ENCODE measurements at places on chromosomes 11 and 22.
A peak's percentile ranks its signal among the peaks of the same experiment; 100 is the strongest.

DNA sequence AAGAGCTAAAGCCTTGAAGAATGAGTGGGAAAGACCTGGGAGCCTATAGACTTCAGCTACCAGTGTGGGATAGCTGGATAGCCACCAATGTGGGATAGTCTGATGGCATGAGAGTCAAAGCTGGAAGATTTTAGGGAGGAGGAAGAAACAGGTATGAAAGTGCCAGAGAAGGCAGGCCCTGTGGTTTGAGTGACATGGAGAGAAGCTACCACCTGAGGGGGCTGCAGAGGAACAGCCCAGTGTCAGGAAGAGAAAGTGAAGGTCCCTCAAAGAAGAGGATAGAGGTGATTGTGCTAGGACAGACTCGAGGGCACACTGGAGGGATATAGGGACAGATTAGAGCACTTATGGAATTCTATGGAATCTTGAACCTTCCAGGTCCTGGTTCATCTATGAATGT is 23.1 kb upstream of the PAX6 start:
- no peak for DNase-seq

DNA sequence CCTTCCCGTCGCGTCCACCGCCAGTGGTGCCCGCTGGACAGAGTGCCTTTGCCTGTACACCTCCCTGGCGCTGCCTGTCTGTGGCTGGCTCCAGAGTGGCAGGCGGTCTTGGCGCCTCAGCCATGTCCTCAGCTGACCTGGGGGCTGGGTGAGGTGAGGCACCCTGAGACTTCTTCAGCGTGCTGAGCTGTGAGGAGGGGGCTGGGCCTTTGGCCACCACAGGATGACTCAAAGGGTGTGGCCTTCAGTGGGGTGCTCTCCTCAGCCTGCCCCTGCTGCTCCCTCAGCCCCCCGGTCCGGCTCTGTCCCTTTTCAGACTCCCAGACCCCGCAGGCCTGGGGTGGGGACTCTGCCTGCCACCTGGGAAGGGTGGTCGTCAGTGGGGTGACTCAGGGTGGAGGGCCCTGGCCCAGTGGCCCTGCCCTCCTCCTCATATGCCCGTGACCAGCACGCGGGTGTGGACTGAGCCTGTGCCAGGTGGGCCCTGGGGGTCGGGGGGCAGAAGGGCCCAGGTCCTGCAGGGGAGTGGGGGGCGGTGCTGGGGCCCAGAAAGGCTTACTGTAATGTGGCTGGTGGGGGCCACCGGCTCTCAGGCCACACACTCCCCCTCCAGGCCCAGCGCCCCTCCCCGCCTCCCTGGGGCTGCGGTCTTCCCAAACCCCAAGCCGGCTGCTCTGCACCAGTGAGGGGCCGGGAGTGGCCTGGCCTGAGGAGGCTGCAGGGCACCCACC is 15.9 kb downstream of the CRELD2 start:
- peak; percentile 65 for DNase-seq

GRCh38 chr11:28922386-28922981 is 814.3 kb downstream of the METTL15 start:
- no peak for DNase-seq

GRCh38 chr11:128854841-128855240 is 12.3 kb downstream of the KCNJ1 start:
- DNase-seq = no peak

DNA sequence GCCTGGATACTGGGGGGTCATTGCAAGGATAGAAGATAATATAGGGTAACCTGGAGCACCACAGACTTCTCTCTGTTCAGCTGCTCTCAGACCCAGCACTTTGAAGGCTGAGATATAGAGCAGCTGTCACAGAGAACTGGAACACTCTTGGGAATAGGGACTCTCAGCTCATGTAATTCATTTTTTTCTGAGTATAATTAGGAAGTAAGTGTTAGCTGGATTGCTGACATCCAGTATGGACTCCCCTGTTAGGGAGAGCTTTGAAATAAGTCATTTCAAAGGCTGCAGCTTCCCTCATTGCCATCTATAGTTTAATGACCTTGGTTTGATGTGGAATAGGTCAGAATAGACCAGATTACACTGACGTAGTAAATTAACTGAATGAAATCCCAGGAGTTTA is 120.8 kb upstream of the POU2AF2 start:
- no peak for DNase-seq

GRCh38 chr11:122879785-122880184 is 2.8 kb upstream of the JHY start:
- no peak for DNase-seq

- no peak for DNase-seq
Observed at GRCh38 chr11:69053169-69053477, 4.4 kb downstream of the TPCN2 start.

- DNase-seq = no peak
Observed at GRCh38 chr11:119012629-119013170, 5.4 kb downstream of the RPS25 start.

- DNase-seq = no peak
Observed at GRCh38 chr22:32758866-32759385, 42.6 kb upstream of the TIMP3 start.

DNA sequence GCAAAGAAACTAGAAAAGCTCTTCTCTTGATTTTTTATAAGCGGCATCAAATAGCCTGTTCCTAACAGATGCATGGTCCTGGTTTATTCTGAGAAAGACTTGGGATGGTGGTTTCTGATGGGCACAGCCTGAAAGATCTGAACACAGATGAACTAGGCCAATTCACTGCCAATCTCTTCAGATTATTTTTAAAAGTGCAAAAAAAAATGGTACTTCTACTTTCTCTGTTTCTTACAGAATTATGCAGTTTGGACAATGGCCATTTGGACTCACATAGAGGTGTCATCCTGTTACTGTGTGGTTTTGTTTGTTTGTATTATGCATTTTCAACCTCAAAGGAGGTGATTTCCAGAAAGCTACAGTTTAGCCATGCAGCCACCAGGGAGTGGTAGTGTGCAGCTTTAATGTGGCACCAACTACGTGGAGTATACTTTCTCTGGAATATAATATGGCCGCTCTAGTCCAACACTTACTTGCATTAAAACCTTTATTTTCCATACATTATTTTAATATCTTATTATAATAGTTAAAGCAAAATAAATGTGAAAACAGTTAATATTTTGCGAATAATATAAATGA is 469.8 kb upstream of the KIRREL3 start:
- peak; percentile 50 for DNase-seq

- DNase-seq = no peak
Observed at GRCh38 chr11:132453406-132453805, 1078.9 kb downstream of the OPCML start.

GRCh38 chr11:75964071-75964470 is 149.1 kb downstream of the UVRAG start:
- DNase-seq = no peak

DNA sequence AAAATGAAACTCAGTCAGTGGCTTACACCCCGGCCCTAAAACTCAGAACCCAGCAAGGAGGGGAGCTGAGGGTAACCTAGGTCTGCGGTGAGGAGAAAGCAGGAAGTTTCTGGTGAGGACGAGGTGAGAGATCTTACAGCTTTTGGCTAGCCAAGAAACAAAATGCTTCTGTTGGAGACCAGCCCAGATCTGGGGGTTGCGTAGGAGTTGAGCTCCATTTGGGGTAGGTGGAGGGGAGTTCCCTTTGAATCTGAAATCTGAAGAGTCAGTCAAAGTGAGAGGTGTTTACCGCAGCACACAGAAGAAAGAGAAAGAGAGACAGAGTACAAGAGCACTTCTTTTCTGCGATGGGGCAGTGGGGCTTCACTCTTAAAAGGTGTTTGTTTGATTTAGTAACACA is 29.6 kb downstream of the EHF start:
- DNase-seq = peak; percentile 49

DNA sequence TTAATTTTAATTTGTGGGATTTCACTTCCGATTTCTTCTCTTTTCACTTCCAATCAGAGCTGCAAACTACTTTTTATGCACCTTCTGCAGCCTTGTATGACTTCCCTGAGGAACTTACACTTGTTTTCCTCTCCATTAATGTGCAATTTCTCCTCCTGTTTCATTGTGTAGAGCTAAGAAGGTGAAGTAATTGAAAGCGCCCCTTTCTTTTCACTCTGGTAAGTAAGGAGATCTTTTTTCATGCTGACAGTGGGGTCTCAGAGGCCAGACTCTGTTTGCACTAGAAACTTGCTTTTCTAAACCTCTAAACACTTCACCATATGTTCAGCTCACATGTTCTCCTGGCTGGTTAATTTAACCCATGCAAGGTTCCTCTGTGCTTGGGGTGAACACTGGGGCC is 117.0 kb downstream of the FANCF start:
- no peak for DNase-seq

GRCh38 chr11:115194802-115195110 is 309.5 kb downstream of the CADM1 start:
- no peak for DNase-seq

- no peak for DNase-seq
Observed at GRCh38 chr22:39414886-39415285, 15.3 kb downstream of the TAB1 start.

- no peak for DNase-seq
Observed at GRCh38 chr22:38228873-38229740, 27.3 kb downstream of the MAFF start.

DNA sequence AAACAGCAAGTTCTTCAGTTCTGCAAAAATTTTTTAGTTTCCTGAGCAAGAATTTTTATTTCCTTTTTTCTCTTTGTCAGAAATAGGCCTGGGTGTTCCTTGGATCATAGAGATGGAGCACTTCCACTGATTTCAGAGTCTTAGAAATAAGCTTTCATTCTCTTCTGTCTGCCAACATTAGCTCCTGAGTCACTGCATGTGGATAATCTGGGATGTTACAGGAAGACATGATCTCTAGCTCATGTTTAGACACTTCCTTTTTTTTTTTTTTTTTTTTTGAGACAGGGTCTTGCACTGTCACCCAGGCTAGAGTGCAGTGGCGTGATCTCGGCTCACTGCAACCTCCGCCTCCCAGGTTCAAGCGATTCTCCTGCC is 13.2 kb upstream of the TMEM218 start:
- DNase-seq = no peak

DNA sequence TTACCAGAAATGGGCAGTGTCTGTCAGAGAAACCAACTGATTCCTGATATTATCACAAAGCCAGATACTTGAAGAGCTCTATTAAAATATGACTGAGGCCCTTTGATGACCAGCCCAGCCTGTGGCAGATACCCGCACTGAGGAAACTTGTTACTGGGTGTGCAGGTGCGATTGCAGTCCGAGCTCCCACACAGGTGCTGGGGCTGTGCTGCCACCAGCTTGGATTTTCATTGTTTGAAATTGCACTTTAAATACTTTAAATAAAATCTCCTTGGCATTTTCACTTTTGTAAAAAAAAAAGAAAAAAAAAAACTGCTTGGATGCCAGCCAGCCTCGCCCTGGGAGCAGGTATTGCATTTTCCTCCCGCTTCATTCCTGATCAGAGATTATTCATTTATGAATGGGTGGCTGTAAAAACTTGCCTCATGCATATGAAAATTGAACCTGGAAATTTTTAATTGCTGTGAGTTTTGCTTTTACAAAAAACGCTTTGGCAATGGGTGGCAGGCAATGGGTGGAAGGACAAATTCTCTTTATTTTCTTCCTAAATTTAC is 21.2 kb downstream of the EHF start:
- DNase-seq = no peak

GRCh38 chr22:28714043-28714628 is 27.5 kb downstream of the CHEK2 start:
- DNase-seq = no peak
